Ovary (tissue), 10 donors: ENCODE measurements at places on chromosomes 11 and 22. TPM values are rescaled to one million over a fixed set of nuclear protein-coding genes. Genes with fewer than 3 reads are reported as not detected.

GTSE1 gene
- polyA plus RNA-seq: 0.60 TPM

PGA5 gene
- 0.27 TPM for polyA plus RNA-seq

SLC22A6 gene
- polyA plus RNA-seq: not detected

MS4A15 gene
- polyA plus RNA-seq: 0.15 TPM

PLAAT2 gene
- 0.12 TPM for polyA plus RNA-seq

CCDC116 gene
- not detected for polyA plus RNA-seq

KMT5B gene
- polyA plus RNA-seq: 36.8 TPM

CHST1 gene
- 3.4 TPM for polyA plus RNA-seq

LDHAL6A gene
- not detected for polyA plus RNA-seq

CPT1B gene
- 2.5 TPM for polyA plus RNA-seq

SFI1 gene
- 10.8 TPM for polyA plus RNA-seq

CD6 gene
- polyA plus RNA-seq: 3.4 TPM

KCNJ1 gene
- polyA plus RNA-seq: not detected

CCDC34 gene
- polyA plus RNA-seq: 13.9 TPM

PRR5L gene
- 9.2 TPM for polyA plus RNA-seq

C22orf42 gene
- polyA plus RNA-seq: not detected

C11orf91 gene
- not detected for polyA plus RNA-seq

KDM4D gene
- polyA plus RNA-seq: 0.92 TPM

DGCR6 gene
- 0.37 TPM for polyA plus RNA-seq

C11orf16 gene
- polyA plus RNA-seq: not detected

IGLL1 gene
- polyA plus RNA-seq: not detected

SCN4B gene
- polyA plus RNA-seq: 0.50 TPM

RPL3 gene
- 3,441 TPM for polyA plus RNA-seq

ESAM gene
- 40.7 TPM for polyA plus RNA-seq

MFRP gene
- polyA plus RNA-seq: not detected

MMP1 gene
- 0.25 TPM for polyA plus RNA-seq

LRRC56 gene
- 2.1 TPM for polyA plus RNA-seq

CRYBA4 gene
- polyA plus RNA-seq: not detected

OR5AS1 gene
- not detected for polyA plus RNA-seq

C11orf87 gene
- not detected for polyA plus RNA-seq

NXPE2 gene
- polyA plus RNA-seq: 0.10 TPM

DEFB131B gene
- polyA plus RNA-seq: not detected

UCP3 gene
- 0.70 TPM for polyA plus RNA-seq

SPI1 gene
- 3.9 TPM for polyA plus RNA-seq

SYNGR1 gene
- 13.1 TPM for polyA plus RNA-seq

ZC3H7B gene
- 30.7 TPM for polyA plus RNA-seq

TBX1 gene
- polyA plus RNA-seq: 3.2 TPM

RGL4 gene
- polyA plus RNA-seq: 0.31 TPM

OR56A1 gene
- not detected for polyA plus RNA-seq

CALCA gene
- polyA plus RNA-seq: not detected

BATF2 gene
- 2.8 TPM for polyA plus RNA-seq

TRAF6 gene
- 4.9 TPM for polyA plus RNA-seq

SLC29A2 gene
- polyA plus RNA-seq: 0.70 TPM

ELMOD1 gene
- polyA plus RNA-seq: 0.38 TPM

SEPTIN3 gene
- polyA plus RNA-seq: 0.12 TPM

CADM1 gene
- polyA plus RNA-seq: 35.3 TPM

MOGAT2 gene
- polyA plus RNA-seq: not detected

HPX gene
- 0.48 TPM for polyA plus RNA-seq

WNT11 gene
- 1.9 TPM for polyA plus RNA-seq
